ENCODE measurements at places on chromosomes 7 and 10. TPM values are rescaled to one million over a fixed set of nuclear protein-coding genes. Genes with fewer than 3 reads are reported as not detected.

DNA sequence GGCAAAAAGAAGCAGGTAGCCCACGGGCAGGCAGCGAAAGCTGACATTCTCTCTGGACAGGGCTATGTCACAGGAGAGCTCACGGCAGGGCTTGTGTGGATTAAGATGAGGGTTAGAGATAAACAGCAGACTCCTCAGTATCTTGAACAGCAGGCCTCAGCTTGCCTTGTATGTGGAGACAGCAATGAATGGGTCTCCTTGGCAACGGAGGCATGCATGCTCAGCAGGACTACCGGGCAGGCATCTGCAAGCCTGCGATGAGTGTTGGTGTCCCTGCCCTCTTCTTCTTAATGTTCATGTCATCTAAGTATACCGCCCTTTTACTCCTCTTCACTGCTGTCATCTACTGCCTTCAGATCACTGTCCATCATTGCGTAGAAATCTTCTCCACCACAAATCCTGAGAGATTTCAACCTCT, 81.9 kb upstream of the C1GALT1 start:
- DNase-seq = no peak

DNA sequence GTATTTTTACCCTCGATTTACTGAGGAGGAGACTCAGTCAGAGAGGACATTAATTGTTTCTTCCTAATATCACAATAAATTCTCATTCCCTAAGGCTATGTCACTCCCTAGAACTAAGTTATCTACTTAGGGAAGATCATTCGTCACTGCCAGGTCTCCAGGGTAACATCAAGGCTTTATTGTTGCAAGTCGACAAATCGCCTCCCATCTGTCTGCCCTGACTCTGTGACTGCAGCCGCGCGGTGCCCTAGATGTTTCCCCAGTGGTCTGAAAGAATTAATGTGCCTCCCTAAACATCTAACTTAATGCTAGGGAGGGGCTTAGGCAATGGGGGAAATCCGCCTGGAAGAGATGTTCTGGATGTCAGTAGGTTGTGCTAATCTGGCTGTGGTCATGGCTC, 558.8 kb upstream of the C7orf33 start:
- no peak for DNase-seq

DNA sequence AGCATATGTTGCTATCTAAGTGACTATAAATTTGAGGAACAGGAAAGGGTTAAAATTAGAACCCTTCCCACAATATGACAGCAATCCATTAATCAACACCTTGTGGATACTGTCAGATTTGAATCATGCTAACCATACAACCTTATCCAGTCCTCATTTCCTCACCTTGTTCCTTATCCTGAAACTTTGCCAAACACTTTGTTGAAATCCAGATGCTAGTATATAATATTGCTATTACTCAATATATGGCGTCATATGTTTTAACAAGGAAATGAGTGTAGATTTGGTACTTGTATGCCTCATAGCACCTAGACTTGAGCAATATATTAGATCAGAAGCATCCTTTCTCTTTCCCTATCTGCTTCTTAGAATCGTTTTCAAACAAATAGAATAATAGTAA, 66.3 kb upstream of the SLC25A13 start:
- DNase-seq = peak; percentile 12

Gene AS3MT
- 3.9 TPM for polyA plus RNA-seq

DNA sequence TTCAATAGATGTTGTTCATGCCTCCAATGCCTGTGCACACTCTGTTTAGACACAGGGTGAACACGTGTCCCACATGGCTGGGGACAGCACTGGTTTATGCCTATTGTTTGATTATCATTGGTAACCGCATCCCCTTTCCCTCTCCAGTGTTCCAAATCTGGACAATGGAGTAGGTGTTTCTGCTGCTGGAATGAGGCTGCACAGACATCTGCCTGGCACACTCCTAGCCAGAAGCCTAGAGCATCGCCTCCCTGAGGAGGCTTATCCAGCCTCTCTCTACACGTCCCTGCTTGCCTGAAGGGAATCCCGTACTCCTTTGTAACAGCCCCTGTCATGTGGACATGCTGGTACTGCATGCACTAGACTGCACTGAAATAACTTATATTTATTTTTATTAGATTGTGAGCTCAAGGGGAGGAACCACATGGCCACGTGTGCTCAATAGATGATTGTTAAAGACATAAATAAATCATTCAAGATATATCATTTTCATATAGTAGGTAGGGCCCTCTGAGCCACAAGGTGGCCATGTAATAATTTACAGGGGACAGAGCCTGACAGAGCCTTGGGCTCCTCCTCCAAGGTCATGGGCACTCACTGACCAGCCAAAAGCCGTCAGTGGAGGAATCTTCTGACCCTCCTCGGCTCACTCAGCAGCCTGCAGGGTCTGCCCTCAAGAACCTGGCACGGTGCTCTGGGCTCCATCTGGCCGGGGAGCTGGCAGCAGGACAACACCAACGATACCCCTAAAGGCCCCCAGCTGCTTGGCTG, 310.9 kb upstream of the ZNF32 start:
- no peak for DNase-seq

All from stomach (tissue), 19 donors.